Activated naive CD8-positive, alpha-beta T cell treated with anti-CD3 and anti-CD28 coated beads, Interleukin-2, amount 50 U/mL, for 16 hours (primary cell): ENCODE measurements at places on chromosomes 4 and X.

GRCh38 chrX:57607295-57608187 is 15.7 kb downstream of the ZXDB start:
- DNase-seq, result no peak

DNA sequence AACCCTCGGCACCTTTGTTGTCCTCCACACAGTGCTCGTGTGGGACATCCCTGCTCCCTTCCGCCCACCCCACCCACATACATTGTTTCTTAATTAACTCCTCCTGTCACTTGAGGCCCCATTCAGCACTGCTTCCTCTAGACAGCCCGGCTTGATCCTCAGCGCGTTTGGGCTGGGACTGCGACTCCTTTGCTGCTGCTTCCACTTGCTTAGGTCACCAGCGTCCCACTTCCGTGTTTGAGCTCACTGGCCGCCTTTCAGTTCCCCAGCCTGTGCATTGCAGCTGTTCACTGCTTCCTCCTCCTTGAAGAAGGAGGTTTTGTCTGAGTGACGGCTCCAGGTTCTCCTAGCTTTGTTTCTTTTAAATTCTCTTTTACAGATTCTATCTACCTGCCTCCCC is 16.1 kb downstream of the RNF4 start:
- no peak for DNase-seq

DNA sequence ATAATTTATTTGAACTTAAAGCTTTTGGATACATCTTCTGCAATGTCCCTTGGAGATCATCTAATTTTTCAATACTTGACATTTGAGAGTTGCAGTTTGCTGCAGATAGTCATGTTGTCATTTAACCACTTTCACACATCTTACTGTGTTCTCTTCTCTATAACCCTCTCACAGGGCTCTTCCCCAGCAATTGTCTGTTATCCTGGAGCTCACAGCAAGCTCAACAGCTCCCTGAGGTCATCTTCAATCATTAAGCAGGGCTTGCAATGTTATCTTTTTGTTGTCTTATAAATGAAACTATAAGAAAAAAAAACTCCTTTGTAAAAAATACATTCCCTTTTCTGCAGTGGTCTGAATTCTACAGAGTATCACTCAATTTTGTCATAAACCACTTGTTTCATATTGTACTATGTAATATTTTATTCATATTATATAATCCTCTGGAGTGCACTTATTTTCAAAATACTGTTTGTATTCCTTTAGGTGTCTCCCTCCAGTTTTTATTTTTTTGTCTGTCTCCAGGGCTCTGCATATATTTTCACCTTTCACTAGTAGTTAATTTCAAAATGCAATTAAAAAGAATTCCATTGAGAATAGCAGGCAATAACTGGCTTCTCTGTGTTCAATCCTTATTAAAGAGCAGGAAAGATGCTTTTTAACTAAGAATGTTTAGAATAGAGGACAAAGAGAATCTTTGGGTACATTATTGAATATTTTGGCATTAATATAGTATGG is 106.3 kb upstream of the ARSJ start:
- DNase-seq, result no peak

DNA sequence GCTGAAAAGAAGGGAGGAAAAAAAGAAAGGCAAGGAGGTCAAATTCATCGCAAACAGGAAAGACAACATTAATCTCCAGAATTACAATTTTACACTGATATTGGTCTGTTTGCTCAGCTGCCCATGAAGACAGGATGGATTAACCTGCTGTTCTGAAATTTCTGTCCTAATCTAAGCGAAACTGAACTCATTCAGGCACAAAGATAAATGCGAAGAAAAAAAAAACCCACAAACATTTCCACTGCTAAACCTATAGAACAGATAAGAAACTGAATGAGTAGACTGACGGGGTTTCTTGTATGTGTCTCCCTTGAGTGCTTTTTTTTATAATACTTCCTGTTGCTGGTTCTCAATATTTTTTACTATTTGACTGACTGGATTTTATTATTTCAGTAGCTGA is 251.8 kb upstream of the FTHL17 start:
- no peak for DNase-seq

- no peak for DNase-seq
Measured at GRCh38 chr4:158850800-158851644, 82.2 kb downstream of the FNIP2 start.

GRCh38 chr4:180356766-180357165 is 1886.4 kb upstream of the TENM3 start:
- DNase-seq, result no peak
